ENCODE measurements at places on chromosomes 4 and X. TPM values are rescaled to one million over a fixed set of nuclear protein-coding genes. Genes with fewer than 3 reads are reported as not detected.

RS1 gene
- not detected for polyA plus RNA-seq

ATP8A1 gene
- 17.6 TPM for polyA plus RNA-seq

MTMR8 gene
- 1.6 TPM for polyA plus RNA-seq

ASB9 gene
- polyA plus RNA-seq, result 2.1 TPM

NUP62CL gene
- 0.55 TPM for polyA plus RNA-seq

TMPRSS11F gene
- not detected for polyA plus RNA-seq

TMEM156 gene
- polyA plus RNA-seq, result 0.04 TPM

DMP1 gene
- not detected for polyA plus RNA-seq

OPRPN gene
- polyA plus RNA-seq, result not detected

IDH3G gene
- 41.3 TPM for polyA plus RNA-seq

AWAT2 gene
- 0.10 TPM for polyA plus RNA-seq

CLNK gene
- polyA plus RNA-seq, result 0.23 TPM

TLL1 gene
- 0.51 TPM for polyA plus RNA-seq

DNAAF6 gene
- polyA plus RNA-seq, result not detected

NOX1 gene
- 0.28 TPM for polyA plus RNA-seq

KLB gene
- 0.07 TPM for polyA plus RNA-seq

MAGEC2 gene
- not detected for polyA plus RNA-seq

CFAP99 gene
- polyA plus RNA-seq, result 0.10 TPM

CDKL5 gene
- polyA plus RNA-seq, result 5.7 TPM

GAGE1 gene
- polyA plus RNA-seq, result not detected

PPP1R2C gene
- polyA plus RNA-seq, result not detected

ASB12 gene
- 0.62 TPM for polyA plus RNA-seq

FRG2 gene
- not detected for polyA plus RNA-seq

MBNL3 gene
- polyA plus RNA-seq, result 1.1 TPM

PASD1 gene
- not detected for polyA plus RNA-seq

GPR173 gene
- 4.0 TPM for polyA plus RNA-seq

MAGEA1 gene
- polyA plus RNA-seq, result not detected

RBMXL3 gene
- not detected for polyA plus RNA-seq

GALNT7 gene
- 17.2 TPM for polyA plus RNA-seq

SPARCL1 gene
- polyA plus RNA-seq, result 1,049 TPM

CT83 gene
- polyA plus RNA-seq, result not detected

RAB41 gene
- not detected for polyA plus RNA-seq

GAGE12E gene
- polyA plus RNA-seq, result not detected

LIMCH1 gene
- polyA plus RNA-seq, result 56.6 TPM

NAA11 gene
- not detected for polyA plus RNA-seq

EVC gene
- polyA plus RNA-seq, result 20.1 TPM

SGMS2 gene
- 1.2 TPM for polyA plus RNA-seq

CXCL1 gene
- 1.4 TPM for polyA plus RNA-seq

IL13RA2 gene
- not detected for polyA plus RNA-seq

TIMM17B gene
- 7.2 TPM for polyA plus RNA-seq

GUCY1B1 gene
- 17.9 TPM for polyA plus RNA-seq

FRAS1 gene
- 0.16 TPM for polyA plus RNA-seq

HELT gene
- polyA plus RNA-seq, result not detected

GPC4 gene
- 21.7 TPM for polyA plus RNA-seq

HEPH gene
- 56.9 TPM for polyA plus RNA-seq

NUDT10 gene
- 13.9 TPM for polyA plus RNA-seq

KCTD8 gene
- 1.3 TPM for polyA plus RNA-seq

SRPX2 gene
- 8.2 TPM for polyA plus RNA-seq

PDLIM3 gene
- polyA plus RNA-seq, result 49.5 TPM

NELFA gene
- 12.5 TPM for polyA plus RNA-seq

CHIC1 gene
- 8.3 TPM for polyA plus RNA-seq

FGF5 gene
- polyA plus RNA-seq, result 0.06 TPM

USP17L29 gene
- polyA plus RNA-seq, result not detected

ARHGAP24 gene
- 6.6 TPM for polyA plus RNA-seq

TBX22 gene
- not detected for polyA plus RNA-seq

Measured in ovary (tissue), 10 donors.